ENCODE measurements at places on chromosomes 3 and 15.

- no peak for DNase-seq
Measured at GRCh38 chr15:68599560-68600071, 20.8 kb downstream of the CORO2B start.

DNA sequence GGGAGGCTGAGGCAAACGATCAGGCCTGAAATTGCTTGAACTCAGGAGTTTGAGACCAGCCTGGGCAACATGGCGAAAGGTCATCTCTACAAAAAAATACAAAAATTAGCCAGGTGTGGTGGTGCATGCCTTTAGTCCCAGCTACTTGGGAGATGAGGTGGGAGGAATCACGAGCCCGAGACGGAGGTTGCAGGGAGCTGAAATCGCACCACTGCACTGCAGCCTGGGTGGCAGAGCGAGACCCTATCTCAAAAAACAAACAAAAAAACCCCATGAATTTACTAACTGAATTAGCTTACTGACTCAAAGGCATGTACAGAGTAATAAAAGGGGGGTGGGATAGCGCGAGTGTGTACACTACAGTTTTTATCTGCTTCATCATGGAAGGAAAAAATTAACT is 19.3 kb downstream of the ARF4 start:
- DNase-seq, result no peak

DNA sequence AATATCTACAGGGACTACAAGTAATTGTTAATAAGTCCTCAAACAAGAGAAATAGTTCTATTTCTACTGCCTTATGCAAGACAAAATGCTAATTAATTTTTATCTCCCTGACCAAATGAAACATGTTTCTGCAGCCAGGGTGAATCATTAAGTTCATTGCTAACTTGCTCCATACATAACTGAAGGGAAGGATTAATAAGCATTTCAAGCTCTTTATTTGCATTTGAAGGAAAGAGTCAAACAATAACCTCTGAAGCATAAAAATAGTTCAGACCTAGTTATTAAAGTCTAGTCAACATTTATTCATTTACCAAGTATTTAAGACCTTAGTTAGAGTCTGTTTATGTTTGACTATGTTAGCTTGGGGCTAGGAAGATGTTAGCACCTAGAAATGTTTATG is 120.0 kb downstream of the ATP1B3 start:
- no peak for DNase-seq

DNA sequence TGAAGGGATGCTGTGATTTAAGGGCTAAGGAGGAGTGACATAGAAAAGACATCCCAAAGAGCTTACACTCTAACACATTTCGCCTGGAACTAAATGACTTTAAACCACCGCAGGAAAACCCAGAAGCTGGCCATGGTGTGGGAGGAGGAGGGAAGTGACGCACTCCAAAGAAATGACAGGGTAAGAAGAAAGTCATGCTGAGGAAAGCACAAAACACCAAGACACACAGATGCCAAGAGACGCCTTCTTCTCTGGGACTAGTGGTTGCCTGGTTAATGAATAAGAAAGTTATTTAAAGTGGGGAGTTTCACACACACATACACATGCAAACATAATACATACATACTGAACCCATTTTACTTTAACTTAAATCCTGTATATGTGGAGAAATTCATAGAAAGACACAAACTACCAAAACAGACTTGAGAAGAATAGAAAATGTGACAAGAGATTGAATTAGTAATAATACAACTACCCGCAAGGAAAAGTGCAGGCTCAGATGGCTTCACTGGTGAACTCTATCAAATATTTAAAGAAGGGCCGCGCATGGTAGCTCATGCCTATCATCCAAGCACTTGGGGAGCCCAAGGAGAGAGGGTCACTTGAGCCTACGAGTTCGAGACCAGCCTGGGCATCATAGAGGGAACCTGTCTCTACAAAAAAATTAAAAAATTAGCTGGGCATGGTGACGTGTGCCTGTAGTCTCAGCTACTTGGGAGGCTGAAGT is 125.5 kb downstream of the NSMCE3 start:
- no peak for DNase-seq

GRCh38 chr15:73922186-73923151 is 3.8 kb upstream of the LOXL1 start:
- DNase-seq, result no peak

DNA sequence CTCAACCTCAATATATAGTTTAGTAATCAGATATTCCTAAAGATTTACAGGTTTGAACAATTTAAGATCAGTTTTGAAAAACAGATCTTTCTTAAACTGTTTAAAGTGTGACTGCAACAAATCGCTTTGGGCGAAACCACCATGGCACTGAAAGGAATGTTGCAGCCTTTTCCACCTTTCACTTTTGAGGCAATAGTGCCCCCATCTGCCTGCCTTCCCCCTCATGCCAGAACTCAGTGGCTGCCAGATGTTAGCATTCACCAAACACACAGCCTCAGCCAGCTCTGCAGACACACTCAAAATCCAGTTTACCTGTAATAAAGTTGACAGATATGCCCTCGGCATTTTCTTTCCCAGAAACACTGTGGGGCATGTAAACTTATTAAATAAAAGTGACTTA is 3.3 kb downstream of the LYSMD4 start:
- no peak for DNase-seq

GRCh38 chr15:45495588-45495987 is 27.0 kb downstream of the SLC30A4 start:
- no peak for DNase-seq

- no peak for DNase-seq
Measured at GRCh38 chr3:61903931-61904657, 342.7 kb downstream of the PTPRG start.

- DNase-seq, result no peak
Measured at GRCh38 chr3:98829246-98829832, 66.2 kb downstream of the ST3GAL6 start.

GRCh38 chr15:30827625-30828303 is 76.0 kb upstream of the FAN1 start:
- DNase-seq, result no peak

- DNase-seq, result no peak
Measured at GRCh38 chr15:28943611-28944230, 57.9 kb downstream of the APBA2 start.

DNA sequence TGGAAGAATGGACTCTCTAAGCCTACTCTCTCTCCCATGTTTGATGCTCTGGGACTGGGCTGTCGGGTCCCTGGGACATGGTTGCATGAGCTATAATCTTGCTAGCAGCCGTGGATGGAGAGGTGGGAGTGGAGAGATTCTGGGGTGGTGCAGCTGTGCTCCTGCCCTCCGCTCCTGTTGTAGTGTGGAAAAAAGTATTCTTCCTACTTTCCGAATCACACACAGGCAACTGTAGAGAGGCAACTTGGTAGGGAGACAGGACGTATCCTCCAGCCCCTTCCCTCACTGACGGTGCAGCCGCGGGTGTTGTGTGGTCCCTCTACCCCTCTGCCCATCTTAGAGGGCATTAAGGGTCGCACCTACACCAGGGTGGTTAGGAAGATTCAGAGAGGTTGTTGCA is 281.4 kb upstream of the TLE3 start:
- DNase-seq, result no peak

DNA sequence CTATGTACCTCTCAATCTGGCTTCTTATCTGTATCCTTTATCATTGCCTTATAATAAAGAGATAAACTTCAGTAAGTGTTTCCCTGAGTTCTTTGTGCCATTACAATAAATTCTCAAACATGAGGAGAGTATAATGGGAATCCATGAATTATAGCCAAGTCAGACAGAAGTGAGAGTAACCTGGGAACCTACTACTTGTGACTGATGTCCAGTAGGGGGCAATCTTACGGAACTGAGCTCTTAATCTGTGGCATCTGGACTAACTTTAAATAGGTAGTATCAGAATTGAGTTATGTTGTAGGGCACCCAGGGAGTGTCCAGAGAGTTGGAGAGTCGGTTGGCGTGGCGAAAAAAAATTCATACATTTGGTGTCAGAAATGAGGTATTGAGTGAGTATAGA is 542.6 kb downstream of the ZBBX start:
- no peak for DNase-seq

GRCh38 chr15:61511756-61512155 is 282.7 kb upstream of the RORA start:
- DNase-seq, result no peak

GRCh38 chr15:37034835-37035748 is 65.3 kb downstream of the MEIS2 start:
- DNase-seq, result no peak

DNA sequence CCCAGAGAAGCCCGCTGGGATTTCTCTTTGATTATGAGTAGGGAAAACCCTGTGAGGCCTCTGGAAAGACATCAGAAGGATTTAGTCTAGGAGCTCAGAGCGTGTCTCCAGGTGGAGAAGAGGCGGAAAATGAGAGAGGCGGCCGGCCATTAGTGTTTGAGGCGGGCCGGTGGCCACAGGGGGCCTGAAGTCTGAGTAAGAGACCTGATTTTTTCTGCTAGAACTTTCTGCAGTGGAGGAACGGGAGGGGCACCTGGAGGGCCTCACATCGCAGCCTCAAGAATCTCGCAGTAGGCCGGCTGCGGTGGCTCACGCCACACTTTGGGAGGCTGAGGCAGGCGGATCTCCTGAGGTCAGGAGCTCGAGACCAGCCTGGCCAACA is 28.5 kb downstream of the KLHDC8B start:
- no peak for DNase-seq

GRCh38 chr3:102441832-102442231 is 7.0 kb downstream of the ZPLD1 start:
- DNase-seq, result no peak

- DNase-seq, result no peak
Measured at GRCh38 chr15:59334076-59334415, 38.6 kb downstream of the MYO1E start.

- DNase-seq, result no peak
Measured at GRCh38 chr3:26588931-26589330, 33.6 kb upstream of the LRRC3B start.

DNA sequence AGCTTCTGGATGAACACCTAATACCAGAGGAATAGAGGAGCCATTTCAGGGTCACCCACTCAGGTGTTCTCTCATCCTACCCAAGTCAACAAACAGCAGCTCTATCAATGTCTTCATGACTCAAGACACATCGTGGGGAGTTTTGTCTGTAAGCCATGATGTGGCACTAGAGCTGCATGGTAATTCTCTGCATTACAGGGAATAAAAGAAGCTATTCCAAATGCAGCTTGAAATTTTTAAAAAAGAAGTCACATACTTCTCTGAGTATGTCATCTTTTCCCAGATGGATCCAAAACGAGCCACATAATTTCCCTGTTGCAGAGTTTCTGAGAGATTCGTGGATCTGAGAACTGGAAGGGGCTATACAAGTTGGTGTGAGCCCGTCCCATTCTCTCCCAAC is 6.1 kb upstream of the THSD4 start:
- DNase-seq, result no peak

- no peak for DNase-seq
Measured at GRCh38 chr15:100715571-100716455, 113.4 kb downstream of the ASB7 start.

DNA sequence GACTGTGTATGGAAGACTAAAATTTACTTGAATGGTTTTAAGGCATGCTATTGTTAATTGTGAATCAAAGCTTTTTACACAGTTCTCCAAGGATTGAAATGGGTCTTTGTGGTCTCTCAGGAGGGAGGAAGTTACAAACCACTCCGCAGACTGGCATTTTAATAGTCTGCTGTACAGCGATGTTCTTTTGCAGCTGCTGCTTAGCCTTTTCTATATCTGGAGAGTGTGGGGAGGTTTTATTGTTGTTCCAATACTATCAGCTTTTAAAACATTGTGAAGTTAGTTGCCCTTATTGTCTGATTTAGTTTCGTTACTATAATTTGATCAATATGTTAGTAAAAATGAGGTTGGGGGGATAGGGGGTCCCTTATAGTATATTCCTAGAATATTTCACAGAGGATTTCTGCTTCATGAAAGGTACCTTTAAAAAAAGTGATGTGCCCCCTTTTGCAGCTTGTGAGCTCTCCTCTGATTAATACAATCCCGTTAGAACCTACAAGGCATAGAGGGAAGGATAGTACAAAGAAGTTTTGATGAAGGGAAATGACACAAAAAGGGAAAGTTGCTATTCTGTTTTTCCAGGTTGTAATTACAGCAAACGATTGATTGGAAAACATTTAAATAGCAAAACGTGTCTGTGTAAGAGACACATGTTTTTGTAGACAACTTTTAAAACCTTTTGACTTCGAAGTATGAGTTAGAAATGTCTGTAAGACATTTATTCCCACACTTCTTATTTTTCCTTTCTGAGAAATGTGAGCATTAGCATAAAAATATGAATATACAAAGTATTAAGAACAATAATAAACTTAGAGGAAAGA is 158.3 kb upstream of the CGNL1 start:
- DNase-seq, result no peak

- DNase-seq, result no peak
Measured at GRCh38 chr3:119084371-119085069, 49.9 kb upstream of the IGSF11 start.

DNA sequence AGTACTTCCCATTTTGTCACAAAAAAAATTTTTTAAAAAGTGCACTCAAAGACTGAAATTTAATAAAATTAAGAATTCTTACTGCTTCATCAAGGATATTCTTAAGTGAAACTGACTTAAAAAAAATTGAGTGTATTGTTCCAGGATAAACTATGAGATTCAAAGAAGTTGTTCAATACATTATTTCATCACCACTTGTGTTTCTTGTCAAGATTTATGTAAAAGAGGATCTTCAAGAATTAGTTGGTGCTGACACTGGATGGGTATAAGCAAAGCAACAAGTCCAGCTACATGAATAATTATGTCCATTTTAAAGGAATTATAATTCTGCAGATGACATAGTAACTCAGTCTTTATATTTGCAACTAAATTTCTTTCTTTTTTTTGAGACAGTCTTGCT is 4.3 kb upstream of the AP4E1 start:
- DNase-seq, result no peak

- DNase-seq, result no peak
Measured at GRCh38 chr3:39927479-39927878, 118.1 kb downstream of the MYRIP start.

DNA sequence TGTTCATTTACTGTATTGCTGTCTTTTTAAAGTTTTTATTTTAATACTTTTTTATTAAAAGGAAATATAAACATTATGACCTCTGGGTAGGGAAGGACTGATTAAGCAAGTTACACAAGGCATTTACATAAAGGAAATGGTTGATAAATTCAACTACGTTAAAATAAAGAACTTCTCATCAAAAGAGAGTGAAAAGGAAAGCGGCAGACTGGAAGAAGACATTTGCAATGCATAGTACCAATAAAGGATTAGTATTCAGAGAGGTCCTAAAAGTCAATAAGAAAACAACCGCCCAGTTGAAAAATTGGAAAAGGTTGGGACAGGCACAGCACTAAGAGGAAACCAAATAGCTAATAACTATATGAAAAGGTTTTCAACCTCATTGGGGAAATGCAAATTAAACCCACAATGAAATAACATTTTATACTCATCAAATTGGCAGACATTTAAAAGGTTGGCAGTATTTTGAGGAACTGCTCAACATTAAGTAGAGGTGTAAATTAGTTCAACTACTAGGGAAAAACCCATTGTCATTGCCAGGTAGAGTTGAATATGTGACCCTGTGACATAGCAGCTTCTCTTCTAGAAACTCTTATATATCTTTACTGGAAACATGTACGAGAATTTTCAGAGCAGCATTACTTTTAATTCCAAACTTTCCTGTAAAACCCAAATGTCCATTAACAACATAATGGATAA is 9.5 kb downstream of the PDE8A start:
- no peak for DNase-seq

Measured in stimulated activated CD4-positive, alpha-beta T cell treated with anti-CD3 and anti-CD28 coated beads, Interleukin-4, amount 100 ng/mL, for 4 hours (primary cell).